Upper lobe of right lung (tissue), 1 donor: ENCODE measurements at places on chromosomes 4 and X.

DNA sequence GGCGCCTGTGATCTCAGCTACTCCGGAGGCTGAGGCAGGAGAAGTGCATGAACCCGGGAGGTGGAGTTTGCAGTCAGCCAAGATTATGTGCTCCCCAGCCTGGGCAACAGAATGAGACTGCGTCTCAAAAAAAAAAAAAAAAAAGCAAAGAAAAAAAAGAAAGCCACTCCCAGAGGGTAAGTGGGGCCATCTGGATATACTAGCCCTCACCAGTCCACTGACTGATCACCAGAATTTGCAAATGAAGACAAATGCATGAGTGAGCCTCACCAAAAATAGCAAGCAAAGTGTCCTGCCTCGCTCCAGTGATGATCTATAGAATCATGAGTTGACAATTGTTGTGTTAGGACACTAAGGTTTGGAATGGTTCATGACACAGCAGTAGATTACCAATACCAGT, 47.6 kb downstream of the ZFP42 start:
- DNase-seq = no peak

DNA sequence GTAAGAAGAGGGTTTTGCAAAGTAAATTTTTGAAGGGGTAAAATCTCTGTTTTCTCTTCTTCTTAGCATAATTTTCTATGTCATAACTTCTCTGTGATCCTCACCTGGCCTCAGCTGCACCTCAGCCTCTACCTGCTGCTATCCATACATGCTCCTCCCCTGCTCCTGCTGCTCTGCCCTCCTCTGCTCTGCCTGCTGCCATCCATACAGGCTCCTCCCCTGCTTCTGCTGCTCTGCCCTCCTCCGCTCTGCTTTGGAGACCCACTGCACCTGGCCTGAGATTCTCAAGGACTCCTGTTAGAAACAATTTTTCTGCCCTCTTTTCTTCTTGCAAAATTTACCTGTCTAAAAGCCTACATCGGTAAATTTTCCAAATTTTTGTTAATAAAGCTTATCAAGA, 388.6 kb upstream of the PITX2 start:
- DNase-seq = no peak

DNA sequence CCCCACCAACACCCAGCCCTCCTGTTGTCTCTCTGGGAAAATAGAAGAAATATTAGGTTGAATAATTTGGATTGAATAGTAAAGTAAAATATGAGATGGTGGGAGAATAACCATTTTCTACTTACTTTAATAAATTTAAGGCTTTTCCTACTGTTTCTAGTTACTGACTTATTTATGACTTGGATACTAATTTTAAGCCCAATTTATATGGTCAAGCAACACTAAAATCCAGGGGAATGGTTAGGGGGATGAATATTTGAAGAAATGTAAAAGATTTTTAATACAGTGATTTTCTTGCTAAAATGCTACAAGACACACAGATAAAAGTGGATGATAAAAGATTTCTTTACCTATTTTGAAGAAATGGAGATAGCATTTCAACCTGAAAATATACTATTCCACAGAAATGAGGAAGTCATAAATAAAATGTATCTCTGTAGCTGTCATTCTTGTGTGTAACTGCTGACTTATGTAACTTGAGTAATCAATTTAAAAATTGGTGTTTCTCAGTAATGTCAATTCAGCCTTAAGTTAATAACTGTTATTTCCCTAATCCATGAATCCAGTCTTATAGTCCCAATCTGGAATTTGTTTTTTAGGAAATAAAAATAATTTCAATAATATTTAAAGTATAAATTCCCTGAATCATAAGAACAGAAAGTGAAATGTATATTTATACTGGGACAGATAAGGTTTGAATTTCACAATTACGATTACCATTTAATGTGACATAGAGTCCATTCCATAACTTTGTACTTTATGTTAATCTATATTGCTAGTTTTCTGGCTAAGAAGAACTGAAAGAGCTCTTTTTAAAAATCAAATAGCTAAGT, 24.3 kb upstream of the IL2 start:
- DNase-seq = no peak

DNA sequence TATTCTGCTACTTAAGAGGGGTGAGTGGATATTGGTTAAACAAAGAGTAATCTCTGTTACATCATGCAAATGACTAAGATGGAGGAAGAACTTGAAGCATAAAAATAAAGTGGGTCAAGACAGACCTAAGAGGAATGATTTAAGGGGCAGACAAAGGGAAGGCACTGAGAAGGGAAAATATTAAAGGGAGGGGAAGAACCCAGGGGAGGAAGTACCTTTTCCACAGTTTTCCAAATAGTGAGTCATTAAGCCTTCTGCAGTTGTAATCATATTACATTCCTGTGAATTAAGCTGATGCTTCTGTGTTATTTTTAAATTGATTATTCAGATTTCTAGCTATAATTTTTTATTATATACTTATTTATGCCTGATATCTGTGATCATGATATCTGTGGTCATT, 253.3 kb downstream of the CENPC start:
- no peak for DNase-seq

GRCh38 chr4:66804979-66805378, 740.3 kb downstream of the CENPC start:
- DNase-seq = no peak

DNA sequence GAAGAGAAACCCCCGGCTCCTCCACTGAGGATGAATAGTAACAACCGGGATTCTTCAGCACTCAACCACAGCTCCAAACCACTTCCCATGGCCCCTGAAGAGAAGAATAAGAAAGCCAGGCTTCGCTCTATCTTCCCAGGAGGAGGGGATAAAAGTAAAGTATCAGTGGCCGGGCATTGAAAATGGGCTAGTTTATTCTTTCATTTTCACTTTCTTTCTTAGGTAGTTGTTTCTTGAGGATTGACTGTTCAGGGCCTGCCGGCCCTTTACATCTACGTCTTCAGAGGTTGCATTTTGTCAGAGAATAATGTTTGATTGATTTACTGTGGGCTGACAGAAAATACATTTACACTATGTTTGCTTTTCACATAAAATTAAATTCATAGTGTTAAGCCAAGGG, 27.1 kb downstream of the PAK3 start:
- no peak for DNase-seq

- DNase-seq = no peak
Observed at GRCh38 chr4:162803378-162803777, 363.3 kb downstream of the NAF1 start.

DNA sequence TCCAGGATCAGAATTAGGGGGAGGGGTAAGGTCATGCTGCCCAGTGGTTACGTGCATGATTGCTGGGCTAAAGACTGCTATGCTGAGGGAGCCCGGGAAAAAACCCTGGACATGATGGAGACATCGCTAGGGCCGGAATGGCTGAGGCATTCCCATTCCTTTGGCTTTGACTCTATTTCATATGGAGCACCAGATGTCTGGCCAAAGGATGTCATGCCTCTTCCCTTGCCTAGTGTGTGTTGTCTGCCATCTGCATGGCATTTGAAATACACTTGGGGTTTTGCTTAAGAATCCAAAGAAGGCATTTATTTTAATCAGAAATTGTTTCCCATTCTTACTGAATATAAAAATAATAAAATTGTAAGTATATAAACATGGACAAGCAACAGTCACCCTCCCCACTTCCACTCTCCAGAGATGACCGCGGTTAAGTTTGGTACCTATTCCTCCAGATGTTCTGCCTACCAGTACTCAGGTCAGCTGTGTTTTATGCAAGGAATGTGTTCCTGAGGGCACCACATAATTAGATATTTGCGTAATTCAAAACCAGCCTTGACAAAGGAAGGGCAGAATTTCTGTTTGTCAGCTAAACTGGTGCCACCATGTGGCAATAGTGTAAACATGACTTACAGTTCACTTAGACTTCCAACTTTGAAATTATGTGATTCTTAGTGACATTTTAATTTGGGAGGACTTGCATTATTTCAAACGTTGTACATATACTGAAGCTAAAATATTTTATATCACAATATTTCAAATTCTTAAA, 105.9 kb downstream of the CT47B1 start:
- no peak for DNase-seq

DNA sequence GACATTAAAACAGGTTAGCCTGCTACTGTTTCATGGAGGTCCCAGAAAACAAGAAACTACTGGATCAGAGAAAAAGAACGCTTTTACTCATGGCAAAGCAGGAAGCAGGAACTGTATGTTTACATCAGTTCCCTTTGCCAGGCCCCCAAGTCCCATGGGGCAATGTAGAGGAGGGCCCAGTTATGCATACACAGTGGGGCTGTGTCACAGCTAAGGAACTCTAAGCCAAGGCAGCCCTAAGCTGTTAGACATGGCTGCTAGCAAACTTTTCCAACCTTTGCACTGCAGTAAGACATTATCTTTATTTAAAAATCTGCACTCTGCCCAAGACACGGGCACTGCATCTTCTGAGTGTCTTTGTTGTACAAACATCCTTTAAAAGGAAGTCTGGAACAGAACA, 975.8 kb downstream of the C4orf33 start:
- no peak for DNase-seq

- no peak for DNase-seq
Observed at GRCh38 chr4:22130741-22131140, 182.2 kb upstream of the KCNIP4 start.

DNA sequence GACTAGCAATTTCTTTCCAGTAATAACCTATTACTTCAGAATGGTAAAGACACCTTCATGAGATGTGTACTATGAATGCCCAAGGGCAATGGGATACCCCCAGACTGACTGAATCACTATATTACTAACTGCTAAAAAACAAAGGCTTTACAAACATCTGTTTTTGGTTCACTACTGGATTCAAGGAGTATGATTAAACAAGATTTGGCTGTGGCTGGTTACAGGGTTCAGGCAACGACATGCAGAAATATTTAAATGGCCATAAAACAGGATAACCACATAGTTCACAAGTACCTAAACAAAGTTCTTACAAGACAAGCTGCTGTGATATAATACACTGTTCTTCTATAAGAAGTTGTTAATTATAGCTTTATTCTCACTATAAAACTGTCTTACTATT, 128.2 kb downstream of the FRYL start:
- no peak for DNase-seq

- no peak for DNase-seq
Observed at GRCh38 chrX:129939986-129940385, 34.0 kb downstream of the UTP14A start.

DNA sequence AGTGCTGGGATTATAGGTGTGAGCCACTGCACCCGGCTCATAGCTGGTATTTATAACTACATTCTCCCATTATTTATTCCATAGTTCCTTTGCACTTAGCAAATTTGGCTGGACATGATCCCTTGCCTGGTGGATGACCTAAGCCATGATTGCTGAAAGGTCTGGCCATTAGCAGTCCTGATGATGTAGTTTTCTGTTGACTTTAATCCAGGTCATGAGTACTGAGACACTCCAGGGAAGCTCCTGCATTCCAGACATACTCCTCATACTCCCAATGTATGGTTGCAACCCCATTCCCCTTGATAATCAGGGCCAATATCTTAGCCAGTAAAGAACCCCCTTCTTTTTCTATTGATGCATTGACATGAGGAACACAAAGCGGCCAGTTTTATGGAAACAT, 24.4 kb upstream of the MGST2 start:
- DNase-seq = no peak

- no peak for DNase-seq
Observed at GRCh38 chrX:16578218-16578617, 71.7 kb upstream of the S100G start.
